ENCODE measurements at places on chromosomes 2 and 18.

DNA sequence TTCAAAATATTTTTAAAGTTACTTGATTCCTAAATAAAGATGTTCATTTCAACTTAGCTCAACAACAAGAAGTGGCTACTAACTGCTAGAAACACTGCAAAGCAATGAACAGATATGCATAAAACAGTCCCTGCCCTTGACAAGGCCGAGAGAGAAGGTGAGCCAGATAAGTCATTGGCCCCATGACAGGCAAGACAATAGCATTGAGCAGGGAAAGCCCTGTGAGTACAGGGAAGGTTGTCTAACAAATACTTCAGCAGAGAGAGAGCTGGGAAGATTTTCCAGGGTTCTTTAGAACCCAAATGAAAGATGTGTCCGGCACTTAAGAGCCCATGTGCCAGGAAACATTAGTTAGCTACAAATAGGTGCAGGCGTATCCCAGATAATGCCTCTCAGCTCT, 4.7 kb downstream of the LAMA1 start:
- no peak for DNase-seq

GRCh38 chr2:172398440-172398839, 28.9 kb upstream of the ITGA6 start:
- DNase-seq, result no peak

GRCh38 chr2:178258916-178259315, 64.6 kb downstream of the OSBPL6 start:
- DNase-seq, result peak; percentile 13

GRCh38 chr2:46167406-46167805, 129.8 kb upstream of the EPAS1 start:
- no peak for DNase-seq

DNA sequence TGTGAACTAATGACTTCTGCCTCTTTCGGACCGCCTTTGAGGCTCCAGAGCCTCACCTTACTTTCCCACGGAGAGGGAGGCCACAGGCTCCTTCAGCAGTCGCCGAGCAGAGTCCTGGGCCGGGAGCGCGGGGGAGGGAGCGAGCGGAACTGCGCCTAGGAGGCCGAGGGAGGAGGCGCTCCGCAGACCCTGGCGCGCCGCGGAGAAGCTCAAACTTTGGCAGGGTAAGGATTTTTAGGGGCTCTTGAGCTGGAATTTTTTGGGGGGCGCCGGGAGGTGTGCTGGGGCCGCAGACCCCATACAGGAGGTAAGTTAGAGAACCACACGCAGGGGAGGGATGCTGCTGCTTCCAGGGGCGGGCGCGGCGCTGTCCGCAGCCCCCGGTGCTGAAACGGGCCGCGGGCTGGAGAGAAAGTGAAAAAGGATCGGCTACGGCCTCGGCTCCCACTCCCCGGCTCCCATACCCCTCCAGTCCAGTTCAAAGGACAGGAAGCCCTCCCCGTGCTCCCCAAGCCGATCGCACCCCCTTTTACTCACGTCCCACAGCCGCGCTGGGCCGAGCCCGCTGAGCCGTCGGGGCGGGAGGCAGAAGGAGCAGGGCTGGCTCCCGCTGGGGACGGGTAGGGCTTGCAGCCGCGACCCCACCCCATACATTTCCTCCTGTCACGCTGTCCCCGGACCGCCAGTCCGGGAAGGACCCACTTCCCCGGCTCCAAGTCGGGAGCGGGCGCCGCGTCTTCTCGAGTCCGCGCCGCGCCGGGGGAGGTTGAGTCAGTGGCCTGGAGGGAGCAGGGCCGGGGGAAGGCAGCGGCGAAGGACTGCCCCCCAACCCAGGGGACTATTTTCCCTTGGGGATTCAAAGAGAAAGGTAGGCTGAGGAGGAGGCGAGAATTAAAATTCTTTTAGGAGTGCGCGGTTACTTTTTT, at the start of gene CNGA3:
Gene CNGA3 (plus strand): TSS at position 146 of the 926 bp plus-strand sequence. CDS start 23,520 bp downstream, outside the sequence.
- DNase-seq, result no peak

- no peak for DNase-seq
Observed at GRCh38 chr18:12011957-12012549, 30.7 kb downstream of the IMPA2 start.

DNA sequence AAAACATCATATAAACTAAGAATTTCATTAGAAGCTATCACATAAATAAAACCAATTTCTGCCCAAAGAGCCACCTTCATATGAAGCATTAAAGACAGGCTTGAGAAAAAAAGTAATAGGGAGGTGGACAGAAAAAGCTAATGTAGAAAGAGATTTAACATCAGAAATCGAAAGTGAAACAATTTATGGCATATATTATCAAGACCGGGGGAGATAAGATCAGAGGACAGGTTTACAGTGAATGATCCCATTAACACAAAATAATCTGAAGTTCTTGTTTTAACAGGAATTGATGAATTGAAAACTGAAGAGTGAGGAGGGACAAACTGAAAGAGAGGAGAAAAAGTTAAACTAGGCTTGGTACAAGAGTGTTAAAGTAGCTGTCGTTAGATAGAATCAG, 786.3 kb upstream of the FSHR start:
- no peak for DNase-seq

DNA sequence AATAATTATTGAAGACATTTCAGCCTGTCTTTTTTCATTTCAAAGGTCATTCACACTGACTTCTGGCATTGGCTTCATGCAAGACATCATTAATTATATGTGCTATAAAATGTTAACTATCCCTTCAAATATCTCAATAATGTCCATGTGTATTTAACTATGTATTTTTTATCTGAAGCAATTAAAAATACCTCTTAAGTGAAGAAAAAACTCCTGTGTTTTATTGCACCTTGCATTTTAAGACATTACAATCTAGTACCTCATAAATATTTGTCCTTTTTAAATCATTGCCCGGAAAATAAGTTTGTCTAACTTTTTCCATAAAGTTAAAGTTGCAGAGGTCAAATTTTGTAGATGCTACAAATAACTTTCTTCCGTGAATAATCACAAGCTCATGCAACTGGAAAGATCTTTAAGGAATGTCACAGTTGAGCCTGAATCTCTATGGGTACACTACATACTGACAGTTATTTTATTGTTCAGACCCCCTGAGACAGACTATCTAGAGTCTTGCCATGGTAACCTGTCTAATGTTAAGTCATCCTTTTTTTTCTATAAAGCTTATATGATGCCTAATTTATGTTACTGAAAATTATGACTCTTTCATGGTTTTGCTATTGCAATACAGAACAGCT, 38.4 kb upstream of the COBLL1 start:
- no peak for DNase-seq

GRCh38 chr18:77054288-77054605, 78.3 kb downstream of the MBP start:
- DNase-seq, result peak; percentile 32

GRCh38 chr2:117771969-117772630, 42.4 kb upstream of the DDX18 start:
- no peak for DNase-seq

GRCh38 chr18:26635466-26635865, 87.1 kb upstream of the KCTD1 start:
- DNase-seq, result no peak

DNA sequence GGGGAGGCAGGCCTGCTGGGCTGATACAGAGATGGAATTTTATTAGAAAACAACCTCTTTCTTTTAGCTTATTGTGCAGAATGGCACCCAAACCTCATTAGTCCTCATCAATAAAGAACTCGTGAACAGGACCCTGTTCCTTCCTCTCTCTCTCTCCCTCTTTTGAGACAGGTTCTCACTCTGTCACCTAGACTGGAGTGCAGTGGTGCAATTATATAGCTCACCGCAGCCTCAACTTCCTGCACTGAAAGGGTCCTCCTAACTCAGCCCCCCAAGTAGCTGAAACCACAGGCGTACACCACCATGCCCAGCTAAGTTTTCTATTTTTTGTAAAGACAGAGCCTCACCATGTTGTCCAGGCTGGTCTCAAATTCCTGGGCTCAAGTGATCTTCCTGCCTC, 21.7 kb upstream of the AP1S3 start:
- DNase-seq, result no peak

- peak; percentile 49 for DNase-seq
Observed at GRCh38 chr2:224638301-224638823, 53.2 kb upstream of the CUL3 start.

DNA sequence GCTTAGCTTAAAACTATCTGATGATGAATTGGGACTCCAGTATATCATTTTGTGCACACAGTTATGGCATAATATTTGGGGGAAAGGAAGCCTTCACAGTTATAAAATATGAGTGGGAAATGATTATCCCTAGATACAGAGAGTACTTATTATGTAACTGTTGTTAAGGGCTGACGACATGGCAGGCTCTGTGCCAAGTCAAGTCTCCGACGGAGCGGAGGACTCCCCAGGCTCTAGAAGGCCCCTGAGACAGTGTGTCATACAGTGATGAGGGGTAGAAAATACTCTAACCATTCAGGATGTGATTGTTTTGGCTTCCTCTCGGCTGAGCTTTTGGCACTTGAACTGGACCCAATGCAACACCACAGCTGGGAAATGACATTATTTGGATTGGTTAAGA, 211.8 kb downstream of the SLC8A1 start:
- no peak for DNase-seq

DNA sequence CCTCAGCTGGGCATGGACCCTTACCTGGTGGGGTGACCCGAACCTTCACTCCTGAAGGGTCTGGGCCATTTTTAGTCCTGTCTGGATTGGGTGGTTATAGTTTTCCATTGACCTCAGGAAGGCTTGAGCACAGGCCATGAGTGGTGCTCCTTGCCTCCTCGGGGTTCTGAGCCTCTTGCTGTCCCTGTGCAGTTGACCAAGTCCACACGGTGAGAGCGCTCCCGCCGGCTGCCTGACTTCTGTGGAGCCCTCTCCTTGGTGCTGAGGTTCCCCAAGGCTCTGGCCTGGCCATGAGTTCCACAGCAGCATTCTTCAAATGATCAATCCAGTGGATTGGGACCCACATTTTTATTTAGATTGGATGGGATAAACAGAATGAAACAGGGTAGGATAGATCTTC, 159.5 kb downstream of the SEPTIN10 start:
- DNase-seq, result no peak

- DNase-seq, result no peak
Observed at GRCh38 chr18:51522821-51523220, 325.3 kb upstream of the MEX3C start.

GRCh38 chr2:98776136-98776535, 45.2 kb upstream of the MGAT4A start:
- no peak for DNase-seq

DNA sequence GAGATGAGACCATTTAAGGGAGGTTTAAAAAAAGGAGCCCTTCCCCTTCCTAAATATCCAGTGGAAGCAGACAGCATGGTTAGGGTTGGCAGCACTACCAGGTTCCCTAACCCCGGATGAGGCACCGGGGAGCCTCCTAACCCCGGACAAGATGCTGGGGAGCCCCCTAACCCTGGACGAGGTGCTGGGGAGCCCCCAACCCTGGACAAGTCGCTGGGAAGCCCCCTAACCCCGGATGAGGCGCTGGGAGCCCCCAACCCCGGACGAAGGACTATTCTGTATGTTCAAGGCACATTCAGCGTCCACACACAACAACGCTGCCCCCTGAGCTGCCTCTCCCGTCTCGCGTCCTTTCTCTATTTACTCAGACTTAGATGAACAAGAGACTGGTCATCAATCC, 51.9 kb downstream of the ANKMY1 start:
- no peak for DNase-seq

DNA sequence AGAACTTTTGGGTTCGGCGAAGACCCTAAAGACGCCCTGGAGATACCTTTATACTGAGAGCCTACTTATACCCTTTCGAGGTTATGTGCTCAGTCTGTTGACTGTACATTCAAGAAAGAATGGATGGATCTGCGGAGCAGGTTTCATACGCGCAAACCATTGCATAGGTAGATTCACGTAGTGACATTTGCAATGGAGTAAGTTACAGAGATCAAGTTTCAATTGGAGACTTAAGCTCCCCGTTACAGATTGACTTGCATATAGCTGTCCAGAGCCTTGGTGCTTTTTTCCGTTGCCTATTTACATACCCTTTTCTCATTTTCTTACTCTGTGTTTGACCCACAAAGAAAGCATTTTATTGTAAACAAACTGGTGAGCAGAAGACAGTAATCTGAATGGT, 923 bp downstream of the PSMD1 start:
- peak; percentile 8 for DNase-seq

- DNase-seq, result no peak
Observed at GRCh38 chr2:237345891-237346640, 67.9 kb downstream of the COL6A3 start.

DNA sequence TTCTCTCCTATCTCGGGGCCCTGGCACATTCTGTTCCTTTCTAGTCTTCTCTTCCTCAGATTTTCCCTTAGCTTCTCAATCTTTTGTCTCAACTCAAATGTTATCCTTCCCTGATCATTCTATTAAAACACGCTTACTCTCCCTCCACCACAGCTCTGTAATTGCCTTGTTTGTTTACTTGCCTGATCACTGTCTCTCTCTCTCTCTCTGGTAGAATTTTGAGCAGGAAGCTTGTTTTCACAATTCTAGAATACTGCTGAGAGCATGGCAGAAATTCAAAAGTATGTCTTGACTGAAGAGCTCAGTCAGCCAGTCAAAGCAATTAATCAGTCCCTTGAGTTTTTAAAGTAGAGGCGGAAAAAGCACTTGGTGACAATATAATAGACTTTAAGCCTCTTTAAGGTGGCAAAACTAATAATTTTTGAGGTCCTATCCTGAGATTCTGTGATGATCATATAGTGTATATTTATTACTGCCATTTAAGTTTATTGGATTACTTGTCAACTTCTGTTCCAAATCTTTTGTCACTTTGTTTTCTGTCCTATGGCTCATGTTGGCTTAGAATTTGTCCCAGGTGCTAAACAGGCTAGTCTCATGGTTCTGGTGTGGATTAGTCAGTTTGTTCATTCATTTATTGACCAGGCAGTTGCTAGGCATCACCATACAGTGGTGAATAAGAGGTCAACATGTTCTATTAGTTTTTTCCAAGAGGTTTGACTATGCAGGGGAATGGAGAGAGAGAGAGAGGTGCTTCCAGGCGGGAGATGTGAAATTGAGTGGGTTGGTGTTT, 2.3 kb downstream of the PSMD1 start:
- DNase-seq, result no peak

- no peak for DNase-seq
Observed at GRCh38 chr18:26963292-26963691, 97.8 kb upstream of the AQP4 start.

- no peak for DNase-seq
Observed at GRCh38 chr2:207260947-207261346, 95.2 kb upstream of the KLF7 start.

GRCh38 chr18:5294113-5294456, 1.4 kb downstream of the ZBTB14 start:
- no peak for DNase-seq

GRCh38 chr2:30765191-30765590, 42.1 kb downstream of the CAPN13 start:
- no peak for DNase-seq

DNA sequence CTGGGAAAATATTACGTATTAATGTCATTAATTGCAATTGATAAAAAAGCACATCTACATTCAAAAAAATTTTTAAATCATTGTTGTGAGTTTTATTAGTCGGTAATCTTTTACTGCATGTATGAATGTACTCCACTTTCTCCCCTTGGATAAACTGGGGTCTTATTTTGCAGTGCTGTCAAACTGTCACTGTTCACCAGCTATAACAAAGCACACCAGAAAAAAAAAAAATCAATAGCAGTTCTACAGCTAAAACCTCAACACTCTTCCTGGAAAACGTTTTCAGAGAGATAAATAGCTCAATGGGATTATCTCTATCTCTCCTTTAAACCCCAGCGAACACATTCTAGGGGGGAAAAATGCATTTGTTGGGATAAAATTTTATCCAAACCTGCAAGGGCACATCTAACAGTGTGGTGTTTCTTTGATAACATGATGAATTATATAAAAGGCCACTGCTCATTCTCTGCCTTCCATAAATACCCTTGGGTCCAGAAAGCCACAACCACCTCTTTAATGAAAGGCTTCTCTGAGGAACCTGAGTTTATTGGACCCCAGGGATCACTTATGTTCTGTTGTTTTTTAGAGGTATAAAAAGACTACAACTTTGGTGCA, 219.9 kb downstream of the CDH20 start:
- no peak for DNase-seq

All from NCI-H510A (cell line).